ENCODE measurements at places on chromosomes 3 and 15.
A peak's percentile ranks its signal among the peaks of the same experiment; 100 is the strongest.

DNA sequence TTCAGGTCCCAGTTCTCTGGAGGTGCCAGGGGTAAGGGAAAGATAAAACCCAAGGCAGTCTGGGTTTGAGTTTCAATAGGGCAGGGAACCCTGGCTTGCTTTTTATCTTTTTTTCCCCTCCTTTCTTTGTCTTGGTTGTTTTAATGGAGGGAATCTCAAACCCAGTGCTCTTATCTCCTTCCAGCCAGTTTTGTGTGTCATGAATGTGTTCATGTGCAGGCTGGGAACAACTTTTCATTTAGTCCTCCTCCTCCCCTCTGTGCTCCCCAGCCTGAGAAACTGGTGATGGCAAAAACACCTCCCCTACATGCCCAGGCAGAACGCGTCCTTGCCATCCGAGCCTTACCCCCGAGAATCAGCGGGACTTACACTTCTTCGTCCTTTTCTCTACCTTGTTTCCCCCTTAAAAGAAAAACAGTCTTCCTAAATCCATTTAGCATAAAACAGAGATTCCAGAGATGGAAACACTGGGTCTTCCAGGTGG lies 10.9 kb downstream of the SEMA3G start:
- H3K27me3 ChIP-seq = no peaks in the 10 kb centered on the region
- no peak overlapping the region for H3K4me3 ChIP-seq
- no peaks in the 10 kb centered on the region for H3K4me1 ChIP-seq
- H3K36me3 ChIP-seq = no peaks in the 10 kb centered on the region
- no peak overlapping the region for H3K27ac ChIP-seq

DNA sequence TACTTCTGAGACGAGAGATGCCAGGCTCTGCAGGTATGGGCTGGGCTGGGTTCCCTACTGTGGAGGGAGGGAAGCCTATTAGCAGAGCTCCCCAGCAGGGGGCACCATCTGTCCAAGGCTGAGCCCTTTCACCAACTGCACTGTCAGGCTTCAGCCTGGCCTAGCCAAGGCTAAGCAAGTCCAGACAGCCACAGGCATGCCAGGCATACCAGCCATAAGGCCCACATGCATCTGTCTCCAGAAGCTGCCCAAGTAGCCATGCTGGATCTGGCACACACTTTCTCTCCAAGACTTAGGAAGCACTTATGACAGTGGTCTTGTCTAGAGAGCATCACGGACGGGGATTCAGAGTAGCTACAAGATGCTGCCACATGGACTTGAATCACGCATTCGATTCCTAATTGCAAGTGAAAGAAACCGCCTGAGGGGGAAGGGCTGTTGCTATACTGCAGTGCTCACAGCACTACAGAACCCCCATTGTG lies 28.3 kb downstream of the RUVBL1 start:
- H3K27me3 ChIP-seq = no peaks in the 10 kb centered on the region
- H3K4me3 ChIP-seq = no peak overlapping the region
- DNase-seq = peak; percentile 84
- H3K4me1 ChIP-seq = no peaks in the 10 kb centered on the region
- no peaks in the 10 kb centered on the region for H3K36me3 ChIP-seq

GRCh38 chr3:148857316-148857715 lies 7.8 kb upstream of the CPA3 start:
- H3K4me3 ChIP-seq = no peak overlapping the region
- no peak for DNase-seq
- no peaks in the 10 kb centered on the region for H3K36me3 ChIP-seq
- no peak overlapping the region for H3K27ac ChIP-seq
- no peaks in the 10 kb centered on the region for H3K4me1 ChIP-seq

DNA sequence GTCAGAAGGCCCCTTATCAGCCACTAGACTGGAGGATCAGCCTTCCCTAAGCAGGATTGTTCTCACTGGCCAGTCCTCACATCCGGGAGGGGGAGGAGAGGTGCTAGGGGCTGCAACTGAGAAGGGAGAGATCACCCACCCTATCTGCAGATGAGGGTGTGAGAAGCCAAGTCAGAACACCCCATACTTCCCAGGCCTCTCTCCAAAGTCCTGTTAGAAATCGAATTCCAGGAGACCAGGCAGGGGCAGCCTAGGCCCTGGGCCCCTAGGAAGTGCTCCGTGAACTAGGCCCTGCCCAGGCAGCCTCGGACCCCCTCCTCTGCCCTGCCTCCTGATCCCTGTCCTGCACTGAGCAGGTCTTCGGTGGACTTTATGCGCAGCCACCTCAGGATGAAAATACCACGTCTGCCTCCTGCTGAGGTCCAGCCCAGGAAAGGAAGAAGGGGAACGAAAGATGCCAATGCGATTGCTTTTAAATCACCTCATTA lies 933 bp downstream of the DZIP1L start:
- H3K4me1 ChIP-seq = no peaks in the 10 kb centered on the region
- H3K36me3 ChIP-seq = no peaks in the 10 kb centered on the region
- H3K4me3 ChIP-seq = peak overlapping the region; percentile 69
- peak overlapping the region; percentile 78 for H3K27ac ChIP-seq
- no peak for DNase-seq

DNA sequence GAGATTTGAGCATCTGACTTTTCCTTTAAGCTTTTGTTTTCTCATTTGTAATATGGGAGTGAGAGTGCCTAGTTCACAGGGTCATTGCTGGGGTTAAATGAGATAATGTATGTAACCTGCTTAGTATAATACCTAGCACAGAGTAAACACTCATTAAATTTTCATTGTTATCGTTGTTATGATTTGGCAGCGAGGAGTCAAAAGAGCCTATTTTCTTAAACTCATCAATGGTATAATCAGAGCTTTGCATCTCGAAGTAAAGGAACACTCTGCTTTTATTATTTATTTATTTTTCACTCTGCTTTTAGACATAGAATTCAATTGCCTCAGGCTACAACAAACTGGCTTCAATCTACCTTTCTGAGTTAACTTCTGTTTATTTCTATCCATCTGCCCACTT lies 52.8 kb downstream of the LPP start:
- H3K36me3 ChIP-seq = no peaks in the 10 kb centered on the region
- DNase-seq = no peak
- H3K4me1 ChIP-seq = peaks cover 3% of the 10 kb centered on the region
- H3K27ac ChIP-seq = no peak overlapping the region

GRCh38 chr15:53978253-53978906 lies at the start of gene UNC13C:
UNC13C (plus strand) TSS chr15:53978441; CDS start chr15:54012904, 34,463 bp downstream.
- H3K36me3 ChIP-seq = no peaks in the 10 kb centered on the region
- H3K27ac ChIP-seq = no peak within 1 kb of the TSS
- H3K4me1 ChIP-seq = no peaks in the 10 kb centered on the region
- H3K27me3 ChIP-seq = no peaks in the 10 kb centered on the region
- DNase-seq = peak; percentile 17

- no peak overlapping the region for H3K4me3 ChIP-seq
- DNase-seq = no peak
- no peak overlapping the region for H3K27ac ChIP-seq
- no peaks in the 10 kb centered on the region for H3K4me1 ChIP-seq
Measured at GRCh38 chr3:120469440-120469839, 18.6 kb upstream of the FSTL1 start.

DNA sequence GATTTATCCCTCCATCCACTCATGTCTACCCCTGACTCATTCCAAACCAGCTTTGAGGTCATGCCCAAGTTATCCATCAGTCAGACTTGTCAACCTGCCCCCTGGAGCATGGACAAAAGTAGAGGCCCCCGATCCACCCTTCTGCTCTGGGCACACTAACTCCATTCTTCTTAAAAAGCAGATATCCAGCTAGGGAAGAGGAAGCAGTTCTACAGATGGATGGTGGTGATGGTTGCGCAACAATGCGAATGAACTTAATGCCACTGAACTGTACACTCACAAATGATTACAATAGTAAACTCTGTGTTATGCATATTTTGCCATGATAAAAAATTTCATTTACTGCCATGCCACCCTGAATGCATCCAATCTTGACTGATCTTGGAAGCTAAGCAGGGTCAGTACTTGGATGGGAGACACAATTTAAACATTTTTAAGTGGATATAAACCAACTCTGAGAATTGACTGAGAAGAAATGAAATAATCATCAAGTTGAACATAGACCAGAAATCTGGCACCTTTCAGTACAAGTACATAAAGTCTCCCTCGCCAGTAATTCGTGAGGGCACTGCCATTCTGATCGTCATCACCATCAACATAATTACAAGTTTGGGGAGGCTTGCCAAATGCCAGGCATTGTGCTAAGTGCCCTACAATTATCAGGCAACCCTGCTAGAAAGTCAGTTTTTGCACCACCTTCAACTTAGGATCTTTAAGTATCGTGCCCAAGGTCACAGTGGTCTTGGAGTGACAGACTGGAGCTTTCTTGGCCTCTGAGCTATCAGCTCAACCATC lies 124.8 kb downstream of the ATP10A start:
- no peak overlapping the region for H3K4me3 ChIP-seq
- H3K4me1 ChIP-seq = no peaks in the 10 kb centered on the region
- H3K27ac ChIP-seq = no peak overlapping the region
- DNase-seq = no peak

DNA sequence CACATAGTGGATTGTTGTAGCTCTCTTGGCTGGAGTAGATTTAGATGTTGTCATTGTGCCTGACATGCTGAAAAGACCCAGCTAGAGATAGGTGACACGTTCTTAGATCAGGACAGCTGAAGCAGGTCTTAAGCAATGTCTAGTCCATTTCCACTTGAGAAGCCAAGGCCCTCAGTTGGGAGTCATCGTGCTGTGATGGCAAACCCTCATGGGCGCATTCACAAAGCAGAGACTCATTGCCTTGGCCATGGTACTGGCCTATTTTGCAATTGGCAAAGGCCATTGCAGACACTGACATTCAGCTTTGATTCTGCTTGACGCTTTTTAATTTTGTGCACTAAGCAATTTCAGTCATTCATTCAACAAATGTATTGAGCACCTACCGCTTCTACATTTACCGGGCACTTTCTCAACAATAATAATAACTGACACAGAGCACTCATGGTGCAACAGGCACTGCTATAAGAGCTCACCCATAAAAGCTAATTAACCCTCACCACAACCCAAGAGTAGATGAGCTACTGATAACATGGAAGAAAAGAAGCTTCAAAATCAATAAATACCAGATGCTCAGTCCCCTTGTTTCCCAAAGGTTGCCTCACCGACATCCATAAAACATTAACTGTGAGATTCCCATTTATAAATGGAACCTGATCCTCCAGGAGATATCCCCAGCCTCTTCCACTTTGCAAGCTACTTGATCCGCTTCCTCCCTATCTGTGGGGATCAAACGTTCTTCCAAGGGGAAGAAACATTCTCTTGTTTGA lies 200.1 kb downstream of the TLE3 start:
- H3K36me3 ChIP-seq = no peaks in the 10 kb centered on the region
- no peak overlapping the region for H3K4me3 ChIP-seq
- no peaks in the 10 kb centered on the region for H3K4me1 ChIP-seq

- H3K4me1 ChIP-seq = no peaks in the 10 kb centered on the region
- no peak for DNase-seq
- H3K27ac ChIP-seq = no peak overlapping the region
- no peaks in the 10 kb centered on the region for H3K27me3 ChIP-seq
- no peak overlapping the region for H3K4me3 ChIP-seq
- H3K36me3 ChIP-seq = no peaks in the 10 kb centered on the region
Measured at GRCh38 chr3:74054566-74054965, 429.8 kb upstream of the PDZRN3 start.

GRCh38 chr3:160697637-160698380 lies 20.8 kb downstream of the ARL14 start:
- no peaks in the 10 kb centered on the region for H3K27me3 ChIP-seq
- H3K4me1 ChIP-seq = no peaks in the 10 kb centered on the region
- DNase-seq = no peak
- H3K27ac ChIP-seq = no peak overlapping the region

GRCh38 chr3:141507392-141508066 lies 20.7 kb downstream of the RASA2 start:
- no peaks in the 10 kb centered on the region for H3K36me3 ChIP-seq
- H3K4me1 ChIP-seq = no peaks in the 10 kb centered on the region
- no peaks in the 10 kb centered on the region for H3K27me3 ChIP-seq
- DNase-seq = no peak

GRCh38 chr3:12198301-12198700 lies 39.6 kb upstream of the TIMP4 start:
- H3K27me3 ChIP-seq = no peaks in the 10 kb centered on the region
- H3K4me3 ChIP-seq = no peak overlapping the region
- no peak for DNase-seq
- H3K4me1 ChIP-seq = peaks cover 12% of the 10 kb centered on the region

- no peaks in the 10 kb centered on the region for H3K36me3 ChIP-seq
- no peaks in the 10 kb centered on the region for H3K4me1 ChIP-seq
- DNase-seq = no peak
- H3K27me3 ChIP-seq = no peaks in the 10 kb centered on the region
Measured at GRCh38 chr3:13569201-13569600, 20.3 kb downstream of the FBLN2 start.

DNA sequence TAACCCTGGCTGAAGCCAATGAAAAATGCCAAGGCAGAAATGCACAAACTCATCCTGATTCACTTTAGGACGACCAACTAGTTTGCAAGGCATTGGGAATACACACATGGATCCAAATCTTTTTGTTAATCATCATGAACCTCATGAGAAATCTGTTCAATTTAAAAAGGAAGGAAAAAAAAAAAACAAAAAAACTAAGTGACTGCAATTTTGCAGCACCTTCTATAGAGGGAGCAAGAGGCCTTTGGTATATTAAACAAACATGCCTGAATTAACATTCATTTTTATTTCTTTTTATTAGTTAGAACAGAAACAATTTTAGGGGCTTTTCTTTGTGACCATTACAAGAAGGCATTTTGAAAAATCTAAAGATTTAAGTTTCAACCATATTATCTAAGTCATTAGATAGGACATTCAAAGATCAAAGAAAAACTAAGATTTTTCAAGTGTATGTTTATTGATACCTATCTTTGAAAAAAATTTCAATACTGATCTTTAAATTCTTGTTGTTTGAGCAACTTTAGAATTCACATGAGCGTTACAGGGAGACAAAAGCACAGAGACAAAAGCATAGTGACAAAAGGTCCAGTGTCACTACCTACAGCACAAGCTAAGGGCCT lies 182.4 kb downstream of the CBLB start:
- H3K27ac ChIP-seq = no peak overlapping the region
- no peak overlapping the region for H3K4me3 ChIP-seq
- DNase-seq = no peak
- no peaks in the 10 kb centered on the region for H3K27me3 ChIP-seq

GRCh38 chr15:65334586-65335231 lies 30.2 kb downstream of the RNU5B-1 start:
- no peak overlapping the region for H3K4me3 ChIP-seq
- H3K36me3 ChIP-seq = no peaks in the 10 kb centered on the region
- DNase-seq = no peak
- no peaks in the 10 kb centered on the region for H3K27me3 ChIP-seq
- no peaks in the 10 kb centered on the region for H3K4me1 ChIP-seq

DNA sequence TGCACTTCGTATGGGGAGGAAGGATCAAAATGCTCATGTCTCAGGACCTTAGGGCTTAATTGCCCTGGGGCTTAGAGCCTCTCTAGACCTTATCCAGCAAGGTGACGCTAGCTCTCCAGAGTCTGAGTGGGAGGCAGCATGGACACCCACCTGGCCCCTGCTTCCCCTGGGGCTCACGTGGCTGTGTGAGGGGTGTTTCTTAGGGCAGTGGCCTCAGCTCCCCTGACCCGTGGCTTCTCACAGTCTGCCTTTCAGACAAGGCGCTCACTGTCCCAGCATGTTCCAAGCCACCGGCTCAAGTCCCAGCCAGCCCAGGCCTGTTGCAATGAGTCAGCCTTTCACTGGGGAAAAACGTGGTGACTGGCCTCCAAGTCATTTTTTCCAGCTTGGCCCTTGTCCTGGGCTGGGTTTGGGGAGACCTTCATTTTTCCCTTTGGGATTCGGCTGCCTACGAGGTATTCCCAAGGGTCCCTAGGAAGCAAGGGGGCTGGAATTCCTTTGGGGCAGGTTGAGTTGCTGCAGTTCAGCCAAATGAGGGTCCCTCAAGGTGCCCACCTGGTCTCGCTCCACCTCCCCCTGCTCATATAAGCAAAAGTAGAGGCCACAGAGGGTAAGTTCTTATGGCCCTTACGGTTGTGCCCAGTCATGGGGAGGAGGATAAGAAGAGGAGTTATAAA lies 15.7 kb downstream of the BHLHE40 start:
- H3K36me3 ChIP-seq = no peaks in the 10 kb centered on the region
- no peaks in the 10 kb centered on the region for H3K27me3 ChIP-seq
- H3K4me1 ChIP-seq = no peaks in the 10 kb centered on the region
- DNase-seq = peak; percentile 44

Measured in colonic mucosa (tissue), 4 donors.